ENCODE measurements at places on chromosomes 6 and 20. TPM values are rescaled to one million over a fixed set of nuclear protein-coding genes. Genes with fewer than 3 reads are reported as not detected.

- no peak for DNase-seq
Observed at GRCh38 chr20:46362921-46363867, 43.2 kb downstream of the ELMO2 start.

GRCh38 chr6:135086414-135086764 lies 31.8 kb upstream of the HBS1L start:
- DNase-seq: no peak

DNA sequence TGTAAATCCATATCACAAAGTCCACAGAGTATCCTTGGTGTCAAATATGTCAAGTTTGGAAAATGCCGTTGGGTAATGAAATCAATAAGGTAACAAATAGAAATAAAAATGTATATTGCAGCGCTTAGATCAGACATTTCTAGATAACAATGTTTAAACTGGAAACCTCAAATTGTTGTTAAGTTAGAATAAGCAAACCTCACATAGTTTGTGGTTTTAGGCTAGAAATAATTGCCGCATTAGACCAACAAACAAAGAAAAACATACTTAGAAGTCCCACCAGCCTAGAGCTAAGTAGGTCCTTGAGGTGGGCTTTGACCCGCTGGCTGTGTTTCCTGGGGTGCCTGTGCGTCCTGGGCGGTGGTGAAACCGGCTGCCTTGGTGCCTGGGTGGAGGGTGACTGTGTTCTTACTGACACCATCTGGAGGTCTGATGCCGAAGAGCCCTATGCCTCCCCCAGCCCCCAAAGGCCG lies 71.4 kb downstream of the DACT2 start:
- DNase-seq: no peak

DNA sequence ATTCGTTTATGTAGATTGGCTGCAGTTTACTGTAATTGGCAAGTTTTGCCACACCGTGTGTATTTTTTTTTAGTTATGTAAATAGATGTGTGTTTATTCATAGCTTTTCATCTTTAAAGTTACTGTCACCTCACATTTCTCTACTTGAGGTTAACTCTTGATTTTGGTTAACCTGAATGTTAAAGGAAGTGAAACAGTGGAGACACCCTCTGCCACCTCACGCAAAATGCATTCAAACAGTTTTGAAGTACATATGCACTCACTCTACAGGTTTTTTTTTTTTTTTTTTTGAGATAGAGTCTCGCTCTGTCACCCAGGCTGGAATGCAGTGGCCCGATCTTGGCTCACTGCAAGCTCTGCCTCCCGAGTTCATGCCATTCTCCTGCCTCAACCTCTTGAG lies 17.7 kb downstream of the OR2A4 start:
- DNase-seq: no peak

GRCh38 chr6:40916845-40917244 lies 122.2 kb downstream of the UNC5CL start:
- no peak for DNase-seq

- no peak for DNase-seq
Observed at GRCh38 chr20:5374171-5374570, 57.4 kb upstream of the PROKR2 start.

DNA sequence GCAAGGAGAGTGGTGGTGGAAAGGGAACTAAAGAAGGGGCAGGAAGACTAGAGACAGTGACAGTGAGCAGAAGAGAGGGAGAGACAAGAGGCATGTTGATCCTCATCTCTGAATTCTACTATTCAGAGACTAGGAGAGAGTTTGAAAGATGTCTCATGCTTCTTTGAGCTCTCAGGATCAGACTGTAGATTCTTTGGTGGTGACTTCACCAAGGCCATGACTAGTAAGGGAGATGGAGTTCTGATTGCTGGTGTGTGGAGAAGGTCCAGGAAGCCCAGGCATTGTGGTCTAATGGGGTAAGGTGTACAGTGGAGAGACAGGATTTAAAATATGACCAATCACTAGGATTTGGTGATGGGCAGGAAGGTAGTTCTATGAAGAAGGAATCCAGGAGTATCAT lies 713 bp downstream of the WFDC9 start:
- DNase-seq: no peak

DNA sequence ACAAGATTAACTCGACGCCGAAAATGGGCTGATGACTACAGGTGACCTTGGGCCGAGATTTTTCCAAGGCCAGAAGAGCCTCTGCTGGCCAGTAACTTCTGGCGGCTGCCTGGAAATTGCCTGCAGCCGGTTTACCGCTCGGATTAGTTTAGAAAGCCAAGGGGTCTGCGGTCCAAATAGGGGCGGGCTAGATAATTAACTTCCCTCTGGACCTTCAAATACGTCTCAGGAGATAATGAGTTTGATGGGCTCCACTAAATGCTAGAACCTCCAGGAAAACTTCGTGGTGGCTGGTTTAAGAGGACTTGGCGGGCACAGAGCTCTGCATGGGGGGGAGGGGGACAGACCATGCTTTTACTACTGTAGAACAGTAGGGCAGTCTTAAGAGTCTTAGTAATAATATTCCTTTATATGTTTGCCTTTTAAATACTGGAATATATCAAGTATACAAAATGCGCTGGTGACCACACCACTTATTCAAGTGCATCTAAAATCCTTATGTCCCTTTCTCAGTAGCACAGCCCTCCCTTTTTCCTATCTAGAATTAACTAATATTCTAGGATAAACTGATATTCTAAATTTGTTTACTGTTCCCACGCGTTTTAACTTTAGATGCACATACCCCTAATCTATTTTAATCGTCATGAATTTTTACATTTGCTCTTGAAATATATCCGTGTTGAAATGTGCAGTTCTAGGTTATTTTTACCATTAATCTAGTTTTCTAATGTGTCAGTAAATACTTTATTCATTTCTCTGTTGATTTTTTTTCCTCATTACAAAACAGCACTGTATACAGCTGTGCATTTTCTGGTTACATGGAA lies 107.5 kb upstream of the PRSS16 start:
- peak; percentile 40 for DNase-seq

- peak; percentile 49 for DNase-seq
Observed at GRCh38 chr6:32178547-32179440, 589 bp downstream of the RNF5 start.

DNA sequence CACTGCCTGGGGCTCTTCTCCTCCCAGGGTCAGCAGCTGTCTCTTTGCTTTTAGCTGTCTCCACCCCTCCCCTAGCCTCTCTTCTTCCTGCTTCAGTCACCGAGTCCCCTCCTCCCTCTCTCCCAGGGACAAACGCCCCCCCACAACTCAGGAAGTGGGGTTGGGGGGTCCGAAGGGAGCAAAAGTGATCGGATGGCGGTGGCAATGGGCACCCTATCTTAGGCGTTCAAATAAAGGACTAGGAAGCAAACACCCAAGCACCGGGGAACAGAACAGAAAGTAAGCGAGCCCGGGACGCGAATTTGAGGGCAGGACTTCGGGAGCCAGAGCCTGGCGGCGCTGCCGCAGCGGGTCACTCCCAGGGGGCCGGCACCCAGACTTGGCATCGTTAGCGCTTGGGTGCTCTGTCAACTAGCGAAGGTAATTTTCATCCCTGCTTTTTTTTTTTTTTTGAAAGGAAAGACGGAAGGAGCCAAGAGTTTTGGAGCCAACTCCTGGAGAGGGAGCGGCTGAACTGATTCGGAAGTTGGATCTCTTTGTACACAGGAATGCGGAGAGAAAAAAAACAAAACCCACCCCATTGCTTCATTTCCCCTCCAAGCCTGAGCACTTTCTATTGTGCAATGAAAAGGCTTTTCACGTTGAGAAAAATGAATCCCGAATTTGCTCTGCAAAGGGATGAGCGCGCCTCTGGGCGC lies 815 bp upstream of the ITPR3 start:
- peak; percentile 41 for DNase-seq

DNA sequence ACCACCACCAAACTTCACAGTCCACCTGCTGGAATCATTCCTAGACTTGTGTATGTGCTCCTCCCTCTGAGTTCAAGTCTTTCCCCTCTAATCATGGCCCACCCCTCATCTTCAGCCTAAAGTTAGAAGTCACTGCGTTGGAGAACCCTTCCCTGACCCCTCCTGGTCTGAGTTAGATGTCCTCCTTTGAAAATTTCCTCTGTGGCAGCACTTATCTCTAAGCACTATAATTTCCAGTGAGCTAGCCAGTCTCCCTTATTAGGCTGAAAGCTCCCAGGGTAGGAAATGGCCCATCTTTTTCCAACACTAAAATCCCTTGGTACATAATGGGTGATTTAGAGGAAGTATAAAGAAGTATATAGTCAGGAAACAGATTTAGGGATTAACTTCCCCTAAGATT lies 63.2 kb downstream of the SESN1 start:
- no peak for DNase-seq

- no peak for DNase-seq
Observed at GRCh38 chr20:3193806-3194616, 10.5 kb downstream of the DDRGK1 start.

DNA sequence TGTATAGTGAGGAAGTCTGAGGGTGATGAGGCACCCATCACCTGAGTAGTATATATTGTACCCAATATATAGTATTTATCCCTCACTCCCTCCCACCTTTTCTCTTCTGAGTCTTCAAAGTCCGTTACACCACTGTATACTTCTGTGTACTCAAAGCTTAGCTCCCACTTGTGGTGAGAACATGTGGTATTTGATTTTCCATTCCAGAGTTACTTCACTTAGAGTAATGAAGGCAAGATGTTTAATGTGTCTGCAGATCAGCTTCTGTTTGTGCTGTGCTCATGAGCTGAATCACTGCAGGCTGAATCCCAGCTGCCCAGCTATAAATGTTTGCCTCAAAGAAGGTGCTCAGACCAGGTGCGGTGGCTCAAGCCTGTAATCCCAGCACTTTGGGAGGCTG lies 139.3 kb upstream of the FOXA2 start:
- DNase-seq: no peak

DNA sequence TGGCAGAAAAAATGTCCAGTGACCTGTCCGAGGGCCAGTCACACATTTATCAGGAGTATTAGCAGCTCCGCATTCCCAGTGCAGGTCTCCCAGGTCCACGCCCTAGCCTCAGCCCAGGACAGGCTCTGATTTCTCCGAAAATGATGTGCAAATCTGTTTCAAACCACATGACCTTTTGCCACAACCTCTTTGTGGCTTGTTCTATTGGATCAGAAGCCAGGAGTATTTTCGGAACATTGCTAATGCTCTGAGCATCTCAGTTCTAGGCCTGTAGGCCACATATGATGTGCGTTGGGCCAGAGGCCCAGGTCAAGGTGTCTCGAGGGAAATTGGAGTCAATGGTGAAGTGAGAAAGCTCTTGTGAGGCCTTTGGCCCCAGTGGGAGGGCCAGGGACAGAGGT lies 40.4 kb downstream of the SNX5 start:
- DNase-seq: no peak

- DNase-seq: no peak
Observed at GRCh38 chr6:108968325-108969316, 120.4 kb downstream of the ARMC2 start.

- no peak for DNase-seq
Observed at GRCh38 chr6:10540073-10540746, 19.1 kb downstream of the GCNT2 start.

DNA sequence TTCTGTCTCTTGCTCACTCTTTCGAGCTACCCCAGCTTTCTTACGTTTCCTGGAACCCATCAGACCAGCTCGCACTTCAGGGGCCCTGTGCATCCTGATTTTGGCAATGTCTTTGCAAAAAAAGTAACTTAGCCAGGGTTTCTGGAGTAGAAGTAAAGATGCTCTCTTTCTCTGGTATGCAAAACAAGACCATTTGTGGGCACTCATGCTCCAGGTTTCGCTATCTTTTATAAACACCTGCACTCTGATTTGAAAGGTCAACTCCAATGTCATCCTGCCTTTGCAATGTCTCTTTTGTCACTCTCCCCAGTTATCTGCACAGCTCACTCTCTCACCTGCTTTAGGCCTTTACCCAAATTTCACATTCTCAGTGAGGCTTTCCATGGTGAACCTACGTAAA lies 869.1 kb downstream of the QKI start:
- no peak for DNase-seq

DNA sequence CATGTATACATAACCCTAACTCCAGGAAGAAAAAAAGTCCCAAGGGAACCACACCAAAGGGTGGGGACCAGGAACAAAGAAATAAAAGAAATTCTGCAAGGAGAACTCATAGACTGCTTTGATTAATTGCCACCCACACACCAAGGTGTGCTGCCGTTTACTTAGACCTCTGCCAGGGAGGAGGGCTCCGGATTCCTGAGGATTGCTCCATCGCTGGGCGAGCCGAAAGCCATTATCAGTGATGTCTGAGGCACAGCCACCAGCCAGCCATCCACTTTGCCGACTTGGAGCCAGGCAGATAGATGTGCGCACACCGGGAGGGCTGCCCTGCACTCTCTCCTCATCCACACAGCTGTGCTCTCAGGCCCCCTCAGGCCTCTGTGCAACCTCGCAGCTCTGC lies 272.7 kb upstream of the FOXQ1 start:
- DNase-seq: no peak

GRCh38 chr6:158879180-158879579 lies 60.0 kb upstream of the EZR start:
- DNase-seq: no peak

- no peak for DNase-seq
Observed at GRCh38 chr6:107185391-107185970, 70.2 kb upstream of the BEND3 start.

- DNase-seq: no peak
Observed at GRCh38 chr6:145875496-145876211, 61.1 kb upstream of the FBXO30 start.

DNA sequence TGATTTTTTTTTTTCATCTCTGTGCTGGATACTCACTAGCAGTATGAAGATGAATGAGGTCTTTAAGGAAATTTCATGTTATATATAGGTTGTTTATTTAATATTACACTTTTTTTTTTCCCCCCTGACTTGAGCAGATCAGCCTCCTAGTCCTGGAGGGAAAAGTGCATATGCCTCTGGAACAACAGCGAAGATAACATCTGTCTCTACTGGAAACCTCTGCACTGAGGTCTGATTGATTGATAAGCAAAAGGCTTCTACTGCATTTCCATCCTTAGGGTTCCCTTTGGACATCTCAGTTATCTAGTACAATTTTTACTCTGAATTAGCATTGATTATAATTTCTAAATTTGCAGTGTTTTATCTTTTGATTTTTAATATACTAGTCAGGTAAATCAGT lies 49.8 kb upstream of the KIF25 start:
- no peak for DNase-seq

GRCh38 chr6:52537001-52537753 lies 39.7 kb downstream of the TRAM2 start:
- DNase-seq: peak; percentile 91

- DNase-seq: no peak
Observed at GRCh38 chr20:1197801-1198200, 5.5 kb upstream of the C20orf202 start.

- DNase-seq: no peak
Observed at GRCh38 chr6:90004511-90004910, 110.2 kb downstream of the GJA10 start.

- no peak for DNase-seq
Observed at GRCh38 chr20:37353285-37353849, 7.4 kb downstream of the SRC start.

The PRL gene
- total RNA-seq: not detected

The PI3 gene
- total RNA-seq: not detected

The PBOV1 gene
- not detected for total RNA-seq

The ZC2HC1B gene
- total RNA-seq: not detected

The NKAPL gene
- under 0.01 TPM for total RNA-seq

The TRMT11 gene
- 9.5 TPM for total RNA-seq

The SLC22A23 gene
- total RNA-seq: 52.6 TPM

The NKX2-2 gene
- not detected for total RNA-seq

The CCHCR1 gene
- total RNA-seq: 11.1 TPM

The NHSL1 gene
- total RNA-seq: 48.5 TPM

The SLC22A1 gene
- total RNA-seq: not detected

The TPBG gene
- 5.9 TPM for total RNA-seq

The HLA-DMB gene
- 0.25 TPM for total RNA-seq

The SLC22A16 gene
- total RNA-seq: not detected

The ULBP2 gene
- 1.4 TPM for total RNA-seq

The TCF15 gene
- 0.77 TPM for total RNA-seq

The REM1 gene
- total RNA-seq: not detected
